ENCODE measurements at places on chromosomes 2 and 18.

GRCh38 chr2:73063909-73064875, 7.3 kb downstream of the SFXN5 start:
- no peak for DNase-seq

GRCh38 chr2:231472816-231473215, 8.5 kb upstream of the NCL start:
- DNase-seq, result no peak

DNA sequence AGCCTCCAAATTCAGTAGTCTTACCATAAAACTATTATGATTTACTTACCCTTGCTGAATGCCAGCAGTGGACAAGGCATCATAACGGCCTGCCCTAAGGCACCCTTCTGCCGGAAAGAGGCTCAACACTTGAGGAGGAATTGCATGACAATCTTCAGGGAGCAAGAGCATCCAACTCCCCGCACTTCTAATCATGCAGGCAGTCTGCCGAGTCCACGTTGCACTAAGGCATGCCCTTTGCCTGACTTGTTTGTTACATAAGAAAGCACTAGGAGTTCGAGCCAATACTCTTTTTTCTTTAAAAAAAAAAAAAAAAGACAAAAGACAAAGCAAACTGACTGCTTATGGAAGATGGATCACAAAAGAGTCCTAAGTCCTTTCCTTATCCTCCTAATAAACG, 17.9 kb upstream of the SPTBN1 start:
- no peak for DNase-seq

- DNase-seq, result no peak
Measured at GRCh38 chr2:168345601-168346000, 98.2 kb upstream of the STK39 start.

GRCh38 chr2:23135481-23136100, 249.4 kb upstream of the KLHL29 start:
- DNase-seq, result no peak

DNA sequence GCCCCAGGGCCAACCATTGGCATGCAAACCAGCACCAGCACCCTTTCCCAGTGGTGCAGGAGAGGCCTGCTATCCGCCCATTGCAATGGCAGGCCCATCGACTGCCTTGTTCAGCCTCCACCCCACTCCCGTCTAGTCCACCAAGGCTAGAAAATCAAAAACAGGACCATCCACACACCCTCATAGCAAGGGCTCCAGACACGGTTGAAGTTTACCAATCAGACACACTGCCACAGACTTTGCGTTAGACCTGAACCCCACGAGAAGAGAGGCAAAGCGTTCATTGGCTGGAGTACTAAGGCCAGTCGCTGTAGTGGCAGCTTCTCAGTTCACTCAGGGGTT, 95.3 kb upstream of the TEX51 start:
- DNase-seq, result peak; percentile 66

DNA sequence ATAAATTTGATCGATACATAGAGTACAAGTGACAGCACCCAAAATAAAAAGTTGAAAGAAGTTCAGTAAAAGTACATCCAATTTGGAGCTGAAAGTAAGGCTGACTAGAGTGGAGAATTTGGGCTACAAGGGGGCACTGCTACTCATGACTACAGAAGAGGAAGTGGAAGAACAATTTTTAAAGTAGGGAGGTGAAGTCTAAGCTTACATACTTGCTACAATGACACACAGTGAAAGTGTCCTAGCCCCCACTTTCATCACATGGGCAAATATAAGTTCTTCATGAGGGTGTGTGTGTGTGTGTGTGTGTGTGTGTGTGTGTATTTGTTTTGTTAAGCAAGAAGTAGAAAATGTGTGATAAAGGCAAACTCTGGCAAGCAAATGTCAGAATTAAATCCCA, 45.7 kb downstream of the MAP3K2 start:
- DNase-seq, result no peak

GRCh38 chr2:8132879-8133278, 549.0 kb upstream of the ID2 start:
- no peak for DNase-seq

GRCh38 chr2:219551441-219552381, 7.9 kb downstream of the TMEM198 start:
- DNase-seq, result no peak

GRCh38 chr2:120438301-120439066, 92.5 kb downstream of the INHBB start:
- DNase-seq, result no peak

DNA sequence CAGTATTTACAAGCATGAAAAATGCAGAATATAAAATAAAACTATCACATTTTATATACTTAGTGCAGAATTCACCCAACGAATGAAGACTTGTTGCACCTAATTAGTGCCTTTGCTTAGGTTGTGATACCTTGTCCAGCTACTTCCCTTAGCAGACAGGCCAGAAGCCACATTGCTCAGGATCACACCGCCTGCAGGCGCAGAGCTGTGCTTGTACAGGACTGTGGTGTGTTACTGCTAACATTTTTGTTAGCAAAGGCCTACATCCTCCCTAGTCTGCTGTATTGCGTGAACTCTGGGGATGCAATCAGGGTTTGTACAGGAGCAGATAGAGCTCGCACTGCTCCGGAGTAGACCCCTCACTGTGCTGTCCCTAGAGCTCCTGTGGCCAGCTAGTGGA, 336.9 kb downstream of the CBLN2 start:
- no peak for DNase-seq

- DNase-seq, result no peak
Measured at GRCh38 chr2:190477661-190478454, 56.7 kb downstream of the NEMP2 start.

DNA sequence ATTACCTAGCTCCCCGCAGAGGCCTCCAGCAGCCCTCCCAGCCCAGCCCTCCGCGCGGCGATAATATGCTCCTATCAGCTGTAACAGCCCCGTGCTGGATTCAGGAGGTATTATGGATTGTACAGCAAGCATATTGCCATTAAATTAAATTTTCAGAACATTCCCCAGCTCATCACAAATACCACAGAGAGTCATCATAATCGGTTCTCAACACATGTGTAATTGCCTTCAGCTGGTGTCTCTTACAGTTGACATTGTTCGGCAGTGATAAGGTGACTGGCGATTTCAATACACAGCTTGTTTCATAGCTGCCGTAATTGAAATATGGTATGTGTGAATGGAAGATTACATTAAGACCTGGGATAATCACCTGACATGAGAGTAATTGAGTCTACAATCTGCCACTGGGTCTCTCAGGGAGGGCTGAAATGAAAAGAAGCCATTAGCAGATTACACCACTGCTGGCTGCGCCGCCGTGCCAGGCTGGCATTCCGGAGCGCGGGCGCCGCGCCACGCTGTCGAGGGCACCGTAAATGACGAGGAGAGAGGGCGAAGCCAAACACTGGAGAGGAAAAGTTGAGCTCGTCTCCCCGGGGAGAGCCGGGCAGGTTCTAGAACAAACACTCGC, 549.4 kb upstream of the SALL3 start:
- no peak for DNase-seq

DNA sequence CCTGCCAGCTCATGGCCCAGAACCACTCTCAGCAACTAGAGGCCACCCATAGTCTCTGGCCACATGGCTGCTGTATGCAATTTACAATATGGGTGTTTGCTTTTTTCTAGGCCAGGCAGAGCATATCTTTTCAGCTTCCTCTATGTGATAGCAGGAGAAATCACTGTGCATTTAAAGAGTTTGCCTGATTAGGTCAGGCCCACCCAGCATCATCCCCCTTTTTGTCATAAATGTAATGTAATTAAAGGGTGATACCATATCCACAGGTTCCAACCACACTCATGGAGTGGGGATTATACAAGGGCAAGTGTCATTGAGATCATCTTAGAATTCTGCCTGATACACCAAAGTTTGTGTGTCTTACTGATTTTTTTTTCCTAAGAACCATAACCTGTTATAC, 71.7 kb upstream of the TTC21B start:
- no peak for DNase-seq

GRCh38 chr18:56933472-56933871, 213.4 kb upstream of the BOD1L2 start:
- no peak for DNase-seq

DNA sequence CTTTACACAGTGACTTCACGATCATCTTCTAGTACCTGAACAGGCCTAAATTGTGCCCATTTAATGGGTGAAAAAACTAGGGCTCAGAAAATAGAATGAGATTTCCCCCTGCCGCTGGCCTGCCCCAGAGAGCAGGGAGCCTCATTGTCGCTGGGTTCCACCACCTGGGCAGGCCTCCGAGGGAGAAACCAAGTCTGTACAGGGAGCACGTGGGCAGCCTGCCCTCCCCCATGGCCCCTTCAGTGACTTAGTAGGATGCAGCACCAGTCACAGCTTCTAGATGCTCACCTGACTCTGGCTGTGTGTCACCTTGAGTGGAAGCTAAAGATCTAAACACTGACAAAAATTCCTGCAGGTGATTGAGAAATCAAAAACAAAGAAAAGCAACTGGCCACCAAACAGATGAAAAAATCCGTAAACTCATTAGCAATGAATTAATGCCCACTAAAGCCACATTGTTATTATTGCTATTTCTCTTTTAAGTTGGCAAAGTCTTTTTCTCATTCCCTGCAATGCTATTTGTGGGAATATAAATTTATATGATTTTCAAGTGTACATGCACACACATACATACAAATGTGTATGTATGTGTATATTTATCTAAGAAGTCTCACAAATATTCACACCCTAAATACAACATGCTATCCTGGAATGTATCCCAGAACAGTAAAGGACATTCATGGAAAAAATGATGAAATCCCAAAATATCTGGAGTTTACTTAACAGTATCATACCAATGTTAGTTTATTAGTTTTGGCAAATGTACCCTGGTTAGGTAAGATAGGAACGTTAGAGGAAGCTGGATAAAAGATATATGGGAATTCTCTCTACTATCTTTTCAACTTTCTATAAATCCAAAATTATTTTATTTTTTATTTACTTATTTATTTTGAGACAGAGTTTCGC, 18.7 kb upstream of the ASPRV1 start:
- DNase-seq, result no peak

DNA sequence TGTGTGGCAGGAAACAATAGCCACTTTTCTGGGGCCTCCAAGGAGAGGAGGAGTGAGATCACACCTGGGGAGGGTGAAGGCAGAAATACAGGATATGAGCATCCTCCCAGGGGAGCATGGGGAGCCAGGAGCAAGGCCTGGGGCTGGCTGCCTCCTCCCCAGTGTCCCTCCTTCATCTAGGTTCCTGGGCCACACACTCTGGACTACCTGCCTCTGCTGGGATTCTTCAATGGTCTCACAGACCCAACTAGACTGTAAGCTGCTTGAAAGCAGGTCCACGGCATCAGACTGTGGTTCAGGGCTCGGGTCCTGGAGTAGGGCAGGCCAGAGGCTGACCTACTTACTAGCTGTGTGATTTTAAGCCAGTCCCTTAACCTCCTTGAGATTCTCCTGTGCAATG, 94.0 kb downstream of the MCFD2 start:
- DNase-seq, result no peak

GRCh38 chr2:219513787-219514186, 495 bp upstream of the ASIC4 start:
- DNase-seq, result no peak

GRCh38 chr2:125652280-125652679, 1003.7 kb upstream of the GYPC start:
- no peak for DNase-seq

DNA sequence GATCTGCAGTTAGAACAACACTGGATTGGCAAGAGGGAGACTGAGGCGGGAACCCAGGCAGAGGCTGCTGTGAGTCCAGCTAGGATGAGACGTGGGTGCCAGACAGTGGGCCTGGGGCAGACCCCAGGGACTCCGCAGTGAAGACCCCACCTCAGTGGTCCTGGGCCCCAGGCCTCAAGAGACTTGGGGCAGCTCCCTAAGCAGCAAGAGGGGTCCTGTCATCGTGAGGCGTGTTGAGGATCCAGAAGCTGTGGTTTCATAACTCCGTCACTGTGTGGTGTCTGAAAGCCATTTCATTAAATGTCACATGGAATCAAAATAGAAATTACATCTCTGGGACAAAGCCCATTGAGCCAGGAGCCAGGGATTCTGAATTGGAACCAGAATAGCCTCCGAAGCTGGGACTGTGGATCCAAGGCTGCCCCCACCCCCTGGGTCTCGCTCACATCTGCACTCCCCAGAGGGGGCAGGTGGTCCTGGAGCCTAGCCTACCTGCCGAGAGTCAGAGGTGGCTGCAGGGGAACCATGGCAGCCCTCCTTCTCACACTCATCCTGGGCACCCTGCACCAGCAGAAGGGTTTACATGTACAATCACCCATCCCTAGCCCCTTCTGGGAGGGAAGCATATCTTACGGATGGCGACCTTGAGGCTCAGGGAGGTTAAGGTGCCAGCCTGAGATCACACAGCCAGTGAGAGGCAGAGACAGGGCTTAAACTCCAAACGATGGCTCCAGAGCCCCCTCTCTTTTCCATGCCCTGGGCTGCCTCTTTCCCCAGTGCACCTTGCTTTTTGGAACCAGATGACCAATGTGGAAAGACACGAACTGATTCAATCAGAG, 23.2 kb downstream of the RRM2 start:
- DNase-seq, result no peak

GRCh38 chr18:48901145-48902022, 49.4 kb downstream of the SMAD7 start:
- DNase-seq, result no peak

GRCh38 chr2:205747829-205748386, 65.6 kb downstream of the NRP2 start:
- DNase-seq, result no peak

GRCh38 chr18:77870199-77870598, 620.6 kb downstream of the GALR1 start:
- no peak for DNase-seq

GRCh38 chr2:9952856-9953503, 1.5 kb downstream of the GRHL1 start:
- DNase-seq, result no peak

DNA sequence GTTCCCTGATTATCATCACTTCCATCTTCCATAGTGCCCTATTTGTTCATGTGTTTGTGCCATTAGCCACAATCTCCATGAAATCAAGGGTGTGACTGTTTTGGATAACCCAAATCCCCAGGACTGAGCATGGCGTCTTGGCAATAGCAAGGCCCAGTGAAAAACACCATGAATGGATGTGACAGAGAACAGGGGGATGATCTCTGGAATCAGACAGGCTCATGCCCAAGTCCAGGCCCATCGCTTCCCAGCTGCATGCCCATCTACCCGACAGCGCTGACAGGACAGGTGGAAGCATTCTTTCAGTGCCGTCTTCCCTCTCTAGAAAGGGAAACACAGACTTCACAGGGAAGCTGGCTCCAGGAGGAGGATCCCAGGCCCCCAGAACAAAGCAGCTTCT, 50.0 kb downstream of the HDLBP start:
- peak; percentile 69 for DNase-seq

DNA sequence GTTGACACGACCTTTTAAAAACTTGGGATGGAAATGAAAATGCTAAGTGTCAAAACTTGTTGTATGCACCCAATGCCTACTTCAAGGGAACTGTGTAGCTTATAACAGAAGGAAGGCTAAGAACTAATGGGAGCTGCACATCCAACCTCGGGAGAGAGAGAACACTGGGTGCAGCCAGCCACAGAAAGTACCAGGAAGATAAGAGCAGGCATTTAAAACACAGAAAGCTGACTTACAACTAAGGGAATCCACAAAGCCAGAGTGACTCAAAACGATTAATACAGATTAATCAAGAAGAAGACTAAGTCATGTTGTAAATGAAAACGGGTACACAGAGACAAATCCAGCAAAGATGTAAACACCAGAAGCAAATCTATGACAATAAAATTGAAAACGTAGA, 113.4 kb downstream of the HDAC4 start:
- no peak for DNase-seq
